ENCODE measurements at places on chromosomes 2 and 18. TPM values are rescaled to one million over a fixed set of nuclear protein-coding genes. Genes with fewer than 3 reads are reported as not detected.

SNORC gene
- 4.3 TPM for total RNA-seq

GRCh38 chr2:69167469-69167822, 154.5 kb downstream of the ANTXR1 start:
- DNase-seq: no peak

DNA sequence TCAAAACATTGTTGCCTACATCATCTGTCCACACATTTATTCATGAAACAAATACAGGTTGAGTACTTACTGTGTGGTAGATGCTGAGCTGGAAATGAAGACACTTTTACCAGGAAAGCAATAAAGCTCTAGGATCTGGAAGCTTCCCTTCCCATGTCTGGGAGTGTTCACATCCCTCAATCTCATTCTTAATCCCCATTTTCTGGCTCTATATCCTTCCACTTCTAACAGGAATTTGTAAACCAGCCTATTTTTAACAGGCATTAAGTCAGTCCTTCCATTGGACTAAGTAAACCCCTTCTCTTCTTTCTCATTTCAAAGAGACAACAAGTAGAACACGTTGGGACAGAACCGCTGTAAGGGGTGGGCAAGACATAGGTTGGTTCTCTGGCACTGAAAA, 589.5 kb downstream of the ARHGAP15 start:
- no peak for DNase-seq

GRCh38 chr2:241851325-241852115, 7.2 kb downstream of the PDCD1 start:
- no peak for DNase-seq

DNA sequence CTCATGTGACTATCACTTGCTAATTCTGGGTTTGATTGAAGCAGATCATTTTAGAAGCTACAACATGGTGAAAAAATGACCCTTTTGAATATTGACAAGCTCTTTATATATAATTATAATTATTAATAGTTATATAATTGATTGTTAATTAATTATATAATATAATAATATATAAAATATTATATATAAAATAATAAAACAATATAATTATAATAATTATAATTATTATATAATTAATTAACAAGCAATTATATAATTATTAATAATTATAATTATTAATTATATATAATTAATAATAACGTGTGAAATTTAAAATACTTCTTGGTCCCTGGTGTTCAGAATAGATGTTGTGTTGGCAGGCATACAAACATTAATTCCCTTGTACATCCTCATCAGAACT, 404.1 kb upstream of the CDH19 start:
- DNase-seq: no peak

VAMP5 gene
- total RNA-seq: 10.0 TPM

TTLL4 gene
- total RNA-seq: 75.5 TPM

DNA sequence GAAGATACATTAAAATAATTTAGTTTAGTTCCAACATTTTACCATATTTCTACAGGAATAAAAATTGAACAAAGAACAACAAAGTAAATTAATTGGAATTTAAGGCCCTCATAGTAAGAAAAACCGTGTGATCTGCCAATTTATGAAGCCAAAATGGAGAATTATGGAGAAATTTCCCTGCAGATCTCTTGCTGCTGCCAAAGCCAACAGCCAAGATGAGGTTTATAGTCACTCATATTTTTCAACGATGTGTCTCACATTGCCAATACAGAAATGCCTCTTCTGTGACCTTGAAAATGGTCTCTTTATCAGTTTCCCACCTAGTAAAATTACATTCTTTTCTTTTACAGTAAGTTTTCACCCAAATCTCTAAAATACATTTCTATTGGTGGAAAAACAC, 317.2 kb upstream of the FIGN start:
- no peak for DNase-seq

SPC25 gene
- total RNA-seq: 77.0 TPM

- DNase-seq: no peak
Observed at GRCh38 chr2:235658351-235659174, 164.7 kb downstream of the AGAP1 start.

DLX1 gene
- total RNA-seq: not detected

SIGLEC15 gene
- total RNA-seq: 0.28 TPM

DNA sequence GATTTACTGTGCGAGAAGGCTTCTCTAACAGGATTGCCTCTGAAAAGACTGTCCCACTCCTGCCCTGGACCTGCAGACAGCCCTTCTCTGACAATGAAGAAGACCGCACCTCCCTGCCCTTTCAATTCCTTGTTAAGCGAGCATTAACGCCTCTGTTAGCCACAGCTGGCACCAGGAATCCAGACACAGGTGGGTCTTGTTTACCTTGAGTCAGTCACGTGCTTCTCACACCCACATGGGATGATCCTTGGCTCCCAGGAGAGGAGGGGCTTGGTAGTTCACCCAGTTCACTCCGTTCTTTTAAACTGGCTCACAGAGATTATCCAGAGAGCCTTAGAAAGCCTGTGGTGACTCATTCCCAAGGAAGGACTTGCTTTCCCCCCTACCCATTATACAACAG, 410.5 kb upstream of the MEIS1 start:
- DNase-seq: peak; percentile 37

SOCS6 gene
- total RNA-seq: 26.1 TPM

GRCh38 chr2:72148837-72149555, 1.3 kb upstream of the CYP26B1 start:
- DNase-seq: no peak

ANKRD30B gene
- not detected for total RNA-seq

- DNase-seq: no peak
Observed at GRCh38 chr2:102278720-102279390, 32.5 kb upstream of the IL1RL1 start.

DNA sequence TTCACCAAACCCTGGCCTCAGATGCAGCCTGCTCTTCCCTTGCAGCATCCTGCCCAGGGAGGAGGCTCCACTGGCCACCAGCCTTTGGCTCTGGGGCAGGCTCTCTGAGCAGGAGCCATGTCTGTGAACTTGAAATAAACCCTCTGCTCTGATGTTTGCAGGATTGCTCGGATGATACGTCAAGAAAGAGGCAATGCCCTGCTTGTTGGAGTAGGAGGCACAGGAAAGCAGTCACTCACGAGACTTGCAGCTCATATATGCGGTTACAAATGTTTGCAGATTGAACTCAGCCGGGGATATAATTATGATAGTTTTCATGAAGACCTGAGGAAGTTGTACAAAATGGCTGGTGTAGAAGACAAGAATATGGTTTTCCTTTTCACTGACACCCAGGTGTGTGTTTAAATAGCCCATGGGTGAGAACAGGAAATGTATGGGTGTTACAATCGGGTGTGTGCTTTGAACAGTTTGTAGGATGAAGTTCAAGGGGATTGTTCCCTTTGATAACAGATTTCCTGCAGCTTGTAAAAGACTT, 177.9 kb downstream of the DNAH6 start:
- DNase-seq: no peak

DNA sequence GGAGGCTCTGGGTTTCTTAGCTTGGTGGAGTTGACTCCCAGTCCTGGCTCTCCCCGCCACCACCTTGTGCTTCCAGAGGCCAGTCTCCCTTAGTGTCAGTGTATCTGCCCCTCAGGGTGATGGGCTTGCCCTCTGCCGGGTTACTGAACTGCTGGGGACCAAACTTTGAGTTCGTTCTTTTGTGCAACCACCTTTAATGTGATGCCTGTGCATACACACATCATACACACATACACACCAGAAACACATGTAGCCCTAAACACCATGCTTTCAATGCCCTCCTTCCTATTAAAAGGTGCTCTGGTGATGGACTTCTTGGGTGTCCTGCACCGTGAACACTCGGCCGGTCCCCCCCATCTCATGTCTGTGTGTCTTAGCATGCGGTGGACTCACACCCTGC, 315.1 kb upstream of the EPAS1 start:
- DNase-seq: no peak

GRCh38 chr2:138630164-138630563, 128.6 kb downstream of the SPOPL start:
- DNase-seq: no peak

DNA sequence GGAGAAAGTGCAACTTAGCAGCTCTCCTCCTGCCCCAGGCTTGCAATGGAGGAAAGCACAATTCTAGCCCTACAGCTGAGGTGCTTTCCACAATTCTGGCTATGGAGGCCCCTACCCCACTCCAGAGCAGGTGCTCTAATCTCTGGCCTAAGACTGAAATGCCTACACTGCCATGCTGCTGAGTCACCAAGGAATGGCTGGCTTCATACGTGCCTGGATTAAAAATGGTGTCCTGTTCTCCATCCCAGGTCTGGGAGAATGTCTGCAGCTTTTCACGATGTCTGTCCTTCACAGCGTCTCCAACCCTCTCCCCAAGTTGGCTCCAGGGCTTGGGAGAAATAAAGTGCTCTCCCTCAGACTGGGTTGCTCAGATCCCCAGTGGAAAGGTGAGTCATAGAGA, 48.5 kb downstream of the MBOAT2 start:
- no peak for DNase-seq

DNA sequence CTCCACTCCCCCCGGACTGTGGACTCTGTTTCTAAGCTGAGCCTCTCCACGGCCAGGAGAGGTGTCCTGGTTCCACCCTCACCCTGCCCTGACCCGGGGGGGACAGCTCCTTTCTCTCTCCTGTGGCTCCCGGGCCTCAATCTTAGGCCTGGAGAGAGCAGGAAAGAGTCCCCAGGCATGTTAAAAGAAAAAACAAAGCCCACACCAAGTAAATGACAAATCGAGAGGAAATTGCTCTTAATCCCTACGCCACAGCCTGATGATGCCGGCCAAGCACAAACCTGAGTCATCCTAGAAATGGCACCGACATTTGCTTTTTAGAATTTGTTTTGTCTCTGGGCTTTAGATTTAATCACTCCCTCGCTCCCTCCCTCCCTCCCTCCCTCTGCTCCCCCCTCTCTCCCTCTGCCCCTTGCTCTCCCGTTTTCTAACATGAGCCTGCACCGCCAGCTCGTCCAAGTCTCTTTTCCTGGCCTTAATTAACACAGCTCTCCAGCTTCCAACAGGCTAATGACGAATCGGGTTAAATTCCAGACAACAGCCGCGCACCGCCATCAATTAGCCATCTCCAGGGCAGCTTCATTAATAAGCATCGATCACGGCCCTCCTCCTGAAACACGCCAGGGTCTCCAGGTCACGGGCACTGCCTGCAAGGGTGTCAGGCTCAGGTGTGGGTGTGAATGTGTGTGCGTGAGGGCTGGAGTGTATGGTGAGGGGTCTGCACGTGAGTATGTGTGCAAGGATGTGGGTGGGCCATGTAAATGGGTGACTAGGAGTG, 230.8 kb downstream of the CELF4 start:
- DNase-seq: no peak

FAM237A gene
- not detected for total RNA-seq

GRCh38 chr2:46800218-46800617, 115.4 kb downstream of the MCFD2 start:
- DNase-seq: no peak

PPM1B gene
- 73.4 TPM for total RNA-seq

NPAS2 gene
- 157 TPM for total RNA-seq

EMX1 gene
- total RNA-seq: not detected

DNA sequence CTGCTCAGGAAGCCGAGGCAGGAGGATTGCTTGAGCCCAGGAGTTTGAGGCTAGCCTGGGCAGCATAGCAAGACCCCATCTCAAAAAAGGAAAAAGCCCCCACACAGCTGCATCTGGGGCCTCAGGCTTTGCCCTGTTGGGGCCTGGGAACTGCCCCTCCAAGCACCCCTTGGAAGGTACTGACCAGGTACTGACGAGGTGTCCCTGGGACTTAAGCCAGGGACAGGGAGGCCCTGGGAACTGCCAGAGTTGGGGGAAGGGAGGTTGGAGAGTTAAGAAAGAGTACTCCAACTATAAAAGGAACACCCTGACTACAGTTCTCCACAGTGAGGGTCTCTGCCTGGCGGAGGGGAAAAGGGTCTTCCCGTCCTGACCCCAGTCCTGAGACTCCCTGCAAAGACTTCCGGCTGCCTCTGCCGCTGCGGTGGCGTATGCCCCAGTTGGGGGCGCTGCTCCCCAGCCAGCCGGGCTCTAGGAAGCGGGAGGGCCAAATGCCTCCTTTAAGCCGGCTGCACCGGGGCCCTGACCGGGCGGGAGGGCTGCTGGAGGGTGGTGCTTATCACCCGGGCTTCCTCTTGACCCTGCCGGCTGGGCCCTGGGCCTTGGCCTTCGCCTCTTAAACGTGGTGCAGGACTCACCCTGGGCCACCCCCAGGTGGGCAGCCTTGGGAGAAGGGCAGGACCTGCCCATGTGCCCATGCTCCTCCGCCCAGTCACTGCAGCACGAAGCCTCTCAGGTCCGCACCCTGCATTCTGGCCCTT, 12.8 kb downstream of the SLC30A3 start:
- peak; percentile 68 for DNase-seq

- DNase-seq: no peak
Observed at GRCh38 chr18:56021809-56022195, 433.8 kb upstream of the TCF4 start.

GRCh38 chr2:216159646-216160045, 50.5 kb downstream of the XRCC5 start:
- no peak for DNase-seq

TSPYL6 gene
- total RNA-seq: not detected

RND3 gene
- total RNA-seq: 118 TPM

GRCh38 chr2:135951041-135951583, 34.3 kb downstream of the DARS1 start:
- DNase-seq: no peak

GRCh38 chr2:161995553-161996016, 78.4 kb downstream of the DPP4 start:
- no peak for DNase-seq

CERS6 gene
- 39.9 TPM for total RNA-seq

DNA sequence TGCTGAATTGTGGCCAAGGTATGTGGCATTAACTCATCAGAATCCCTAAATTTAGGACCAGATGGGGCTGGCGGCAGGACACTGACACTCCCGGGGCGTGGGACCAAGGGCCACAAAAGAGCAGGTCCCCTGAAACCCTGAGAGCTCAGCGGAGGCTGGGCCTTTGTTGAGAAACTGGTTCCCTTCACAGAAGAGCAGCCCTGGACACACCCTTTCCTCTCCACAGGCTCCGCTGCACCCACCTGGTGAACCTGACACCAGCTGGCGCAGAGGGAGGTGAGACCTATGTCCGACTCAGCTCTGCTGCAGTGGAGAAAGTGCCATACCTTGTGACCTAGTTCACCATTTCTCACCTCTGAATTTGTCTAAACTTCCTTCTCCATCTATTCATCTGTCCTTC, 119.5 kb downstream of the RTP5 start:
- no peak for DNase-seq

- no peak for DNase-seq
Observed at GRCh38 chr2:59204040-59204439, 962.9 kb upstream of the FANCL start.

- no peak for DNase-seq
Observed at GRCh38 chr2:74313497-74313896, 29.7 kb downstream of the SLC4A5 start.

GRCh38 chr2:181466661-181467576, 9.7 kb downstream of the ITGA4 start:
- DNase-seq: peak; percentile 70

Data from Calu3 (cell line).